ENCODE measurements at places on chromosomes 3 and 15.
A peak's percentile ranks its signal among the peaks of the same experiment; 100 is the strongest.

- DNase-seq = no peak
These were observed 70.8 kb upstream of the ZBTB20 start for GRCh38 chr3:115217678-115218451.

- DNase-seq = no peak
These were observed 70.3 kb upstream of the IQSEC1 start for GRCh38 chr3:13143381-13144004.

- no peak for DNase-seq
These were observed 188.3 kb upstream of the CTDSPL start for GRCh38 chr3:37673401-37673800.

DNA sequence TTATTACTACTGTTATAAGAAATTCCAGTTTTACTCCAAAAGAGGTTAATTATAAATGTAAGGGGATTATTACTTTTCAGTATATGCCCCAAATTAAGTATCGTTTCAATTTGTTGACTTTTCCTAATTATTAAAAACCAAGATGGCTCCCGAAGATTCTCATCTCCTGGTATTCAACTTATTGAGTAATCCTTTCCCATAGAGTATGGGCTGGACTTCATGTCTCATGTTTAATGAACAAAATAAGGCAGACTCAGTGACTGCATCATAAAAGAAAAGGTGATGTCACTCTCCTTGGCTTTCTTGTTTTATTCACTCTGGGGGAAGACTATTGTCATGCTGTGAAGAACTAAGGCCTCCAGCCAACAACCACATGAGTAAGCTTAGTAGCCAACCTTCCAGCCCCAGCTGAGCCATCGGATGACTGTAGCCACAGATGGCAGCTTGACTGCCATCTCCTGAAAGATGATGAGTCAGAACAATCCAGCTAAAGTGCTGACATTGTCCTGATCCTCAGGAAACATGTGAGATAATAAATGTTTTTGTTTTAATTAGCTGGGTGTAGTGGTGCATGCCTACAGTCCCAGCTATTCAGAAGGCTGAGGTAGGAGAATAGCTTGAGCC, 17.3 kb downstream of the IGF2BP2 start:
- DNase-seq = no peak

- DNase-seq = peak; percentile 19
These were observed 273.6 kb downstream of the THRB start for GRCh38 chr3:24220859-24221657.

DNA sequence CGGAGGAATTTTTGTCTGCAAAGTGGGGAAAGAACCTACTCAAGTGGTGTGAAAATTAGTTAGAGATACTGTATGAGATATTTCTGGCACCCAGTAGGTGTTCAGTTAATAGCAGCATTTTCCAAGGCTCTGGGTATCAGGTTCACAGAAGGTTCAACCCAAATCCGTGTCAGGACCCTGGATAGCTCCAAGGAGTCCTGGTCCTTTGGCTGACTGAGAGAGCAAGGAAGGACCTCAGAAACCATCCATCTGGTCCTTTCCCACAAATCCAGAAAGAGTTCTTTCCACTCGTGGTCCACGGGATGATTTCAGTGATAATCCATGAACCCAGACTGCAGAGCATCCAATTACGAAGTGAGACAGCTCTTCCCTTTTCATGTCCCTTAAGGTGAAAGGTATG, 51.4 kb downstream of the SLC6A11 start:
- DNase-seq = no peak
